G401 (cell line): ENCODE measurements at places on chromosomes 12 and 14.

DNA sequence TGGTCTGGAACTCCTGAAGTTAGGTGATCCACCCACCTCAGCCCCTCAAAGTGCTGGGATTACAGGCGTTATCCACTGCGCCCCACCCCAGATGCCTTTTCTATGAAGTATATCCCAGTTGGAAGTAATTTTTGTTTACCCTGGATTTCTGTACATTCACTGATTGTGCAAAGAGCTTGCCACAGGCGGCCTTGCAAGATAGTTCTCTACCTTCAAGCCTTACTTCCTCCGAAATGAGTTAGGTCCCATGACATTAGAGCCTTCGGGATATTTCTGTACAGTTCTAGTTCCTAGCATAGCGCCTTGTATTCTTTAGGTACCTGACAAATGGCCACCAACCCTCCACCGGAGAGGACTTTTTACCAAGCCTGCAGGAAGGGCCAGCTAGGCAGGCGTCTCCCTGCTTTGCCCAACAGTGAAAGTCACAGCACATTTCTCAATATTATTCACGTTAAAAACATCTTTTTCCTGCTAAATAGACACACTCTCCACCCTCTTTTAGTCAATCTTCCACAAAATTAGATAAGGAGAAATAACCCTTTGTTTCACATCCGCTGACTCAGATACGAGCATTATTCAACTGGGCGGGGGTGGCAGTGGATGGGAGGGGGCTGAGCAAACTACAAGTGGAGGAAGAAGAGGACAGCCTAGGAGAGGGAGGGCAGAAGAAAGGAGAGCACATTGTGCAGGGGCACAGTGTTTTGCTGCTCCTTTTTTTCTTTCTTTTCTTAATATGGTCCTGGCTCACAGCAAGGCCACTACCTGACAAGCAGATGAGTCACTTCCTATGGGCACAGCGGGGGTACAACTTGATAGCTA lies 40.0 kb upstream of the CAPRIN2 start:
- DNase-seq, result peak; percentile 88

DNA sequence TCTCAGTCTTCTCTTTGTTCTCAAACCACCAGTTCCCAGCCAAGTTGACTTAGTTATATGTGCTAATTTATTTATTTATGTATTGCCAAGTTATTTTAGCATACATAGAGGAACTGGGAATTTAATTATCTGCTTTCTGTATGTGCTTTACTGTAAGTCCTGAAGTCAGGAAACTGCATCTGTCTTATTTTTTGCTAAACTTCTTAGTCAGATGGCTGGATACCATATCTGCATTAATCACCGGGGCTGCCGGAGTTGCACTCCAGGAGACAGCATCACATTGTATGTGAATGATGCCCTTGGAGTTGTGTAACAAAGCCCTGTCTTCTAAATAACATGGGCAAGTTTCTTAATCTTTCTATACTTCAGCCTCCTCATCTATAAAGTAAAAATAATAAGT lies 96.2 kb downstream of the MON2 start:
- no peak for DNase-seq

- DNase-seq, result no peak
Measured at GRCh38 chr12:103442822-103443221, 52.9 kb downstream of the C12orf42 start.

GRCh38 chr12:53624956-53625355 lies 1.2 kb downstream of the ATF7 start:
- peak; percentile 42 for DNase-seq

DNA sequence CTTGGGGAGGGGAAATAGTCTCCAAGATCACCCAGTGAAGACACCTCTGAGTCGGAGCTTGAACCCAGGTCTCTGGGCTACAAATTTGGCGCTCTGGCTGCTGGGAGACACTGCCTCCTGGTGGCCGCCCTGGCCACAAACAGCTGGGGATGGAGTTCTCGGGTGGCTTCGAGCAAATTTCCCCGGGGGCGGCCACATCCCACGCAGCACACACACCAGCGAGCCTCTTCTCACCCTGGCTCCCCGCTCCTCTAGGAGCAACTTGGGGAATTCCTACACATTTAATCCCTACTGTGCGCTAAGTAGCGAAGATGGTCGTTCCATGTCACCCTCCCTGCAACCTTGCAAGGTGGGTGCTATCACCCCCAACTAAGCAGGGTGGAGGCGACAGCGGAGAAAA lies 66.2 kb upstream of the BEGAIN start:
- DNase-seq, result no peak

DNA sequence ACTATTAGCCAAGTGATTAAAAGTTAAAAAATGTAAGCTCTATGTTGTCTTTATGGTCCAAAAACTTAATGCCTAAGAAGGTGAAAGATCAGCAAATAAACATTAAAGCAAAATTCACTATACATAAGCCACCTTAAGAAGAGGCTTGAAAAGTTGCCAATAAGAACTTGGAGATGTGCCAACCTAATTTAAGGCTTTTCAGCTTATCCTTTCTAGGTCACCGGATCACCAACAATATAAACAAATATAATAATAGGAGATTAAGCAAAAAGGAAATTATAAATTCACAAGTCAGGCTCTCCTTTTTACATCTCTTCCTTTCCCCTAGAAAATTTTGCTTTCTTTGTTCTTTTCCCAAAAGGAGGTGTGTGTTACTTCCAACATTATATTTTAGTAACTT lies 30.9 kb downstream of the SLC2A3 start:
- peak; percentile 20 for DNase-seq

GRCh38 chr12:57741844-57742738 lies 2.7 kb upstream of the TSPAN31 start:
- peak; percentile 3 for DNase-seq

DNA sequence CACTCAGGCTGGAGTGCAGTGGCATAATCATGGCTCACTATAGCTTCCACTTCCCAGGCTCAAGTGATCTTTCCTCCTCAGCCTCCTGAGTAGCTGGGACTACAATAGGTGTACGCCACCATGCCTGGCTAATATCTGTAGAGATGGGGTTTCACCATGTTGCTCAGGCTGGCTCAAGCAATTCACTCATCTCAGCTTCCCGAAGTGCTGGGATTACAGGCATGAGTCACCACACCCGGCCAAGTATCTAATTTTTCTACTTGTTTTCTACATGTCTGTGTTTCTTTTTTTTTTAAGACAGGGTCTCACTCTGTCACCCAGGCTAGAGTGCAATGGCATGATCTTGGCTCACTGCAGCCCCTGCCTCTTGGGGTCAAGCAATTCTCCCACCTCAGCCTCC lies 119.7 kb upstream of the MED13L start:
- DNase-seq, result no peak

GRCh38 chr12:94172973-94173372 lies 24.6 kb downstream of the PLXNC1 start:
- DNase-seq, result no peak

GRCh38 chr14:91369628-91370445 lies 47.8 kb downstream of the CCDC88C start:
- no peak for DNase-seq

GRCh38 chr12:114864837-114865551 lies 181.0 kb upstream of the TBX3 start:
- DNase-seq, result no peak

DNA sequence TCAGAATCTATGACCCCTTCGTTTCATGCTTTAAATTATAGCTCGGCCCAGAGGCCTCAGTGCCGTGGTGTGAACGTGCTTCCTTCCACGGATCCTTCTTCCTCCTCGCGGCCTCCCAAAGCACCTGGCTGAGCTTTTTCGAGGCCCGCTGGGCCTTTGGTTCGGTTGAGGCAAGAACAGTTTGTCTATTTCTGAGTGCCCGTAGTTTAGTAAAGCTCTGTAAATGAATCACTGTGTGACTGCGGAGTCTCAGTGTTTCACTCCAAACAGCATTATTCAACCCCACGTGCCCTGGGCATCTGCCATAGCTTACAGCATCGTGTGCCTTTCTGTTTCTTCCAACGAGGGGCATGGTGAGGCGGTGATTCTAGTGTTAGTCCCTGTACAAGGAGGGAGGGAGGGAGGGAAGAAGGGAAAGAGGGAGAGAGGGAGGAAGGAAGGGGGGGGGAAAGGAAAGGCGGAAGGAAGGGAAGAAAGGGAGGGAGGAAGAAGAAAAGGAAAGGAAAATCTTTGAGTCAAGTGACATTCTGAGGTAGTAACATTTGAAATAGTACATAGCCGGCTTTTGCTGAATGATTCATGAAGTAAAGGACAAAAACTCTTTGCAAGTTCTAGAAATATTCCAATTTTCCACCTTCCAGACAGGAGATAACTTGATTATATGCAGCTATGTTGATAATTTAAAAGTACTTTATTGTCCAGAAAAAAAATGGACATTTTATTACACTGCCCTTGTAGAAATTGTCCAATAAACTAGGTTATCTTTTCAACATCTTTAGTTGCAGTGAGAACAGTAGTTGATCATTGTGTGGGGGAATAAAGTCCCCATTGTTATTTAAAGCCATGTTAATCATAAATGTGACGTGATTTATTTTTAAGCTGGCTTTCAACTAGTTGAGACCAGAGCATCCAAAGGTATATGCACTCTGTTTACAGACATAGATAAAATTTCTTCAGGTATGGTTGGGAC lies 1.2 kb upstream of the TRIM9 start:
- DNase-seq, result peak; percentile 75

- no peak for DNase-seq
Measured at GRCh38 chr14:91927800-91928199, 19.7 kb downstream of the FBLN5 start.

DNA sequence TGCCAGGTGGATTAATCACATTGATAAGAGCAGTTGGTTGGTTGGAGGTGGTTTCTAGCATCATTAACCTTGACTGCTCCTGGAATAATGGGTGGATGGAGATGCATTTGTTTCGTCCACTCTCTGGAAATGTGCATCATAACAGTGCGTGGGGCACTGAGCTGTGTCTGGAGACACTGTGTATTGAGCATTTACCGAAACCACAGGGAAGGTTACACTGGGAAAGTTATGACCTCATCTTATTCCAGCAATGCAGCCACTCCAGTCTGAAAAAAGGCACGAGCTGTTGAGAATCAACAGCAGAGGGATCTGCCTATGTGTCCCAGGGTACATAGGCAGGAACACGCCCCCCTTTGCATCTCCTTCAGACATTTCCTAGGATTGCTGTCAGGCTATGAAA lies 27.2 kb downstream of the RNFT2 start:
- DNase-seq, result no peak

- DNase-seq, result no peak
Measured at GRCh38 chr14:58491593-58491992, 64.1 kb downstream of the KIAA0586 start.

DNA sequence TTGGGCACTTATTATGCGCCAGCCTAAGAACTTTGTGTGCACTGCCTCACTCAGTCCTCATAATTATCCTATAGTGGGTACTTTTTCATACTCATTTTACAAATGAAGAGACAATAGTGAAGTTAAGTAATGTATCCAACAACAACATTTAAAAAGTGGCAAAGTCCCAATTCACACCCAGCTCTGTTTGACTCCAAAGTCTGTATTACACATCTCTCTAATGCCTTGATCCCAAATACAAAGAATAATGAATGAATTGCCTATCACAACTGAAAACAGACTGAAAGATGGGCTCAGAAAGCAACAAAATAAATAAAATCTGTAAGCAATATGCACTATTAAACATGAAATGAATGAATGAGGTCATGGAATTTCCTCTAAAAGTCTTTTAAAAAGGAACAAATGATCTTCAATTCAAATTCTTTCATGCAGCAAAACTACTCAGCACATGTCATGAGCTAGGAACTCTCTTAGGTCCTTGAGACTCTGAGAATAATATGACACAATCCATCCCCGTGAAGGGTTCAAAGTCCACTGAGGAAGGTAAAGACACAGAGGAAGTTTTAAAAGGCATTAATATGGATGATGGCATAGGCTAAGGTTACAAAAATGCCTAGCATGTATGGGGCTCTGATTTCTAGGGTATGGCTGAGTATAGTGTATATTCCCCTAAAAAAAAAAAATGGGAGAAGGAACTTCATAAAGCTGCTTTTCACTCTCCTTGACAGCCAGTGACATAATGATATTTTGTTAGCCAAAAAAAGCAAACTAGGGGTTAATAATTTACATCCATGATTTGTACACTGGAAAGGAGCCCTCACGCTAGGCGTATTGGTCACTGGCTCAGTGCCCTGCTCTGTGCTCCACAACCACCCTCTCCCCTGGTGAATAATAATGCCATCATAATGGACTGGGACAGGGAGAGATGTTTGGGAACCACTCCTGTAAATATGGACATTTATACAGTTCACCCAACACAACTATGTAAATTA lies 103.4 kb downstream of the SLC2A13 start:
- DNase-seq, result no peak

DNA sequence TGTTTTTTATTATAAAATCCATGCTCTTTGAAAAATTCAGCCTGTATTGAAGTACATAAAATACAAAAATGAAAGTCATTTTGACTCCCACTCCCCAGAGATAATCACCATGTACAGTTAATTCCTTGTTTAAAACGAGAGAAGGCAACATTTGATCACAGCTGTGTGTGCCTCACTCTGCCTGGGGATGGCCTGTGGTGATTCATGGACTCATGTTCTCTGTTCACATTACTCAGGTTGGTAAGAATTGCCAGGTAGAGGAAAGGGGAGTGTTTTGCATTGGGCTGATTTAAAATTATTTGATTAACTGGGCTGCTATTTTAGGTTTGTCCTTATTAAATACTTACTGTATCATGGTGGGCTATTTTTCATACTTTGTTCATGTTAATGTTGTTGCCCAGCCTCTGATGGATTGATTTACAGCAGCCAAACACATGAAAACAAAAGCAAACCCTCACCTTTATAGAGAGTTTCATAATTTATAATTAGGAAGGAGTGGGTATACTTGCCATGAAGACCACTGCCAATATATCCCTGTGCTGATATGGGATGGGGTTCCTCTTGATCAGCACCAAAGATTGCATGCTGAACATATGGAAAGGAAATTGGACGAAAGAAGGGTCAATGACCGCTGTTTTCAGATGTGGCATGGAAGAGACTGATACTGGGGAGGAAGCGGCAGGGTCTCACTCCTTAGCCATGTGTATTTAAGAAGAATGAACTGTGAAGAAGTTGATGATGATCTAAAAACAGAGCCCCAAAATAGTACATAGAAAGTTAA lies 3.0 kb downstream of the ZBTB1 start:
- no peak for DNase-seq
